ENCODE measurements at places on chromosomes 6 and 20.
A peak's percentile ranks its signal among the peaks of the same experiment; 100 is the strongest.

- DNase-seq, result no peak
These were observed 14.8 kb upstream of the VAPB start for GRCh38 chr20:58374027-58374850.

- no peak for DNase-seq
These were observed 644 bp downstream of the OARD1 start for GRCh38 chr6:41071501-41071922.

DNA sequence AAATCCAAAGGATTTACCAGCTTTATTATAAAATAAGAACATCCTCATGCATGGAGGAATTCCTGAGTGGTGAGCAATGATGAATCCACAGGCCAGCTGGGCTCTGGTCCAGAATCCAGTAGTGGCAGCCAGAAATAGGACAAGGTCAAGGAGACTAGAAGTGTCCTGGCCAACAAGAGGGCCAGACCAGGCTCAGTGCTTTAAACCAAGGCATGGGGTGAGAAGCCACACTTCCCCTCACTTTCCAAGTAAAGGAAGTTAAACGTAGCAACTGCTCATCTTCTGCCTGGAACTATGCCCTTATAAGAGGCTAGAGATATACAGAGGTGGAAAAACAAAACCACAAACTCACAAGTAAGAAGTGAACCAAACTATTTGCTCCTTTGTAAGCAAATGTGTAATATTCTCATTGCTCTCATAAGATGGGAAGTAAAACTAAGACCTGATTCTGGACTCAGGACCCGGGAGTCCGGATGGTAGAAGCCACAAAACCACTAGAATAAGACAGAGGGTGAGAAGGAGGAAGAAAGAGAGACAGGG, 253.2 kb downstream of the UST start:
- DNase-seq, result no peak

- DNase-seq, result no peak
These were observed 485.5 kb downstream of the MMUT start for GRCh38 chr6:48977573-48977972.

DNA sequence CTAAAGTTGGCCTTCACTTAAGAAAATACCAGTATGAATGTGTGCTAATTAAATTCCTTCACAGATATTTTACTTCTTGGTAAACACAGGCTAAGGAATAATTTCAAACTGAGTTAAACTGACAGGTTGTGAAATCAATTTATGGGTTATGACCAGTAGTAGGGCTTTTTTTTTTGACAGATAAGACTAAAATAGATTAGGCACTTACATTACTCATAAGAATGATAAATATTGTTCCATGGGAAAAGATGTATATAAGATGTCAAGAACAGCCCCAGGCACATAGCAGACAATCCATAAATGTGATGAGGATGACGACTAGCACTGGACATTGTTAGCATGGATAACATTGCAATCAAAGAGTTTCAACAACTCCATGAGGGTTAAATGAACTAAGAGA, 22.9 kb downstream of the NT5E start:
- DNase-seq, result no peak

DNA sequence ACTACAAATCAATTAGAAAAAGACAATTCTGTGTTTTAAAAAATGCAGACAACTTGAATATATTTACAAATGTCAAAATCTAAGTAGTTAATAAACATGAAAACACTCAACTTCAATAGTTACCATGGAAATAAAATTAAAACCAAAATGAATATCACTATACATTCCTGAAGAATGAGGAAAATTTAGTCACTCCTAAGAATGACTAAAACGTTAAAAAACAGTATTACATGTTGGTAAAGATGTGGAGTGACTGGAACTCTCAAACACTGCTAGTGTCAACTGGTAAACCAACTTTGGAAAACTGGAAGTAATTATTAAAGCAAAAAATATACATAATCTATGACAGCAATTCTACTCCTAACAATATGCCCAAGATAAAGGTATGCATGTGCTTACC, 36.3 kb downstream of the AHI1 start:
- no peak for DNase-seq

GRCh38 chr20:62860924-62861691, 514 bp downstream of the TCFL5 start:
- peak; percentile 27 for DNase-seq

- no peak for DNase-seq
These were observed 16.5 kb upstream of the MLIP start for GRCh38 chr6:54094786-54095185.

DNA sequence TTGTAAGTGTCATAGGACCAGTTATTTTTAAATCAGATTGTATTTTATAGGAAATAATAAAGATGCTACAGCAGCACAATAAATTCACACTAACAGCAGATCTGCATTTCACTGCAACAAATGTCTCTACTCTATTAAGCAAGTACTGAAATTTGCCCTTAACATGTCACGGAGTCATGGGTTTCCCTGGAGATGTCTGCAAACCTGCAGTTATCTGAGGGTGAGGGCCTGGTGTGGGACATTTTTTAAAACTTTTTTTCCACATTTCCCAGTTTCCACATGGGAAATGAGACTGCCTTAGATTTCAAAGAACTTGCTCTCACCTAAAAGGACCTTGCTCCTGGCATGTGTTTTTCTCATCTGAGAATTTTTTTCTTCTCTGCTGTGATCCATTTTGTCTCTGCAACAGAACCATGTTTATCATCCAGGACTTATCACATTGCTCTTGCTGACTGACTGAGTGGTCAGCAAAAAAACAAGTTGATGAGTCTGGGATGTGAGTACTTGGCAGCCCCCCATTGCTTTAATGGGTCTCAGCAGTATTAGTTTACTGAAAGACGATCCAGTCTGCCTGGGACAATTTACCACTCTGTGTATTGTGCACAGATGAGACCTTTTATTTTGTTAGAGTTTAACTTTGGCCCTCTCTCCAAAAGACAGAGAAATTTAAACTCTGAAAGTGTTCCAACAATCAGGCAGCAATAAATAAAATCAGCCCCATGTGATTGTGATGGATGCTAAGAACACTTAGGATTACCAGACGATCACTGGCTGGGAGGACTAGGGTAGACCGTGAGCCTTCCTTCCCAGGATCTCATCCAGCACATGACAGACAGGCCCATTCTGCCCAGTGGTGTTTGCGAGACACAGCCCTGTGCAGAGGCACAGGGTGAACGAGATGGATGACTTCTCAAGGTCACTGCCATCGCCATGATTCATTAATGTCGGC, 268.8 kb downstream of the BTBD9 start:
- DNase-seq, result no peak

DNA sequence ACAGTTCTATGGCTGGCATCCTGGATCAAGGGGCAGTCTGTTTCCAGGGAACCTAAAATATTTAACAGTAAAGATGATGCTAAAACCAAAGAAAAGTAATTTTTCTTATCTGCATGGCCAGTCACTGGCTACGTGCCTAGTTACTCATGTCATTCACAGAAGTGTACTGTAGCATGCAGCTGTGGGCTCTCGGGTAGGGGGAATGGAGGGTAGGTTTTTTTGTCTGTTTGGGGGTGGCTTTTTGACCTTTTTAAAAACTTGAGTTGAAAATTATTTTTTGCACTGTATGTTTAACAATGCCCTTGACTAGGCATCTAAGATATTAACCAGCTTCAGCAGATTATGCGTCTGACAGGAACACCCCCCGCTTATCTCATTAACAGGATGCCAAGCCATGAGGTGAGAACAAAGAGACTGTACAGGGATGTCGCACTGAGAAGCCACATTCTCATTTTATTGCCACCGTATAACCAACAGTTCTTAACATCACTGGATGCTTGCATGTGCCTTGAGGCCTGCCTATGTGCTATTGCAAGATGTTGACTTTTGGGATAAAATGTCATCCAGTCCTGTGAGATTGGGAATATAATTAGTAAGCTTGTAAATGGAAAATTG, 30.3 kb upstream of the MAPK13 start:
- DNase-seq, result no peak

- no peak for DNase-seq
These were observed 224.9 kb upstream of the SMLR1 start for GRCh38 chr6:130602151-130602770.

GRCh38 chr6:43468240-43468639, 9.1 kb upstream of the TJAP1 start:
- DNase-seq, result no peak

DNA sequence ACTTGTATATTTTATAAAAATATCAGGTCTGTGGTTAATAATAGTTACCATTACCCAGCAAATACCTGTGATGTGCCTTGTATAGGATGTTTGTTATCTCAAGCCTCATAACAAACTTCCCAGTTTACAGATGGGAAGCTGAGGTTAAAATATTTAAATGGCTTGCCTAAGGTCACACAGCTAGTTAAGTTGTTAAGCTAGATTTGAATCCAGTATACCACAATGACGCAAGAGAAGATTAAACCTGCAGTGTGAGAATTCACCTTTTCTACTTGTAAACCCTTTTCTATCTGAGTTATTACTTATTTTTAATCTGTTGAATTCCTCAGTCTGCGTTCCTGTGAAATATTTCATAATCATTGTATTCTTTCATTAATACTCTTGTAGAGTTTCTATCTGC, 4.9 kb downstream of the DSP start:
- DNase-seq, result no peak

DNA sequence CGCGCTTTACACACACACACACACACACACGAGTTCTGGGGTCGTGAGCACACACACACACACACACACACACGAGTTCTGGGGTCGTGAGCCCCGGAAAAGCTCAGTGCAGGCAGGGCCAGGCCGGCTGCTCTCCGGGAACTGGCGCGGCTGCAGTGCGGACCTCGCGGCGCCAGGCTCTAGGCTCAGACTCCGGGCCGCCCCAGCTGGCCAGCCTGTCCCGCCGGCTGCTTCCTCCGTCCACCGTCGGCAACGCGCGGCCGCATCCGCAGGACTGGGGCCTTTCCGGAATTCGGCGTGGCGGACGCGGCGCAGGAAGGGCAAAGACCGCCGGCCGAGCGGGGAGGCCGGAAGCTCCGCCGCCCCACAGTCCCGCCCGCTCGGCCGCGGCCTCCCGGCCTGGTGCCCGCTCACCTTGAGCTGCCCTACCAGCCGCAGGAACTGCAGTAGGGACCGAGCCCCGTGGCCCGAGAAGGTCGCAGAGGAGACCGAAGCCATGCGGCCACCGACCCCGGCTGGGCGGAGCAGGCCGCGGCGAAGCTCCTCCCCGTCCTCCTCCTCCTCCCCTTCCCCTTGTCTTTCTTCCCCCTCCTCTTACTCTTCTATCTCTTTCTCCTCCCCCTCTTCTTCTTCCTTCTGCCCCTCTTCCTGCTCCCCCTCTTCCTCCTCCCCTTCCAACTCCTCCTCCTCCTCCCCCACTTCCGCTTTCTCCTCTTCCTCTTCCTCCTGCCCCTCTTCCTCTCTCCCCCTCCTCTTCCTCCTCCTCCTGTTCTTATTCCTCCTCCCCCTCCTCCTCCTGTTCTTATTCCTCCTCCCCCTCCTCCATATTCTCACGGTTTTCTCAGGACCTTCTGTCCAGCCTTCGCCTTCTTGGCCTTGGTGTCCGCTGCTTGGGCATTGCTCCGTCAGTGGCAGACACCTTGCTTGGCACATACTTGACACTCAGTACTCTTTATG, at the start of gene HDDC2:
Gene HDDC2, minus strand, starts transcription at position 533 of the 957 bp plus-strand sequence. Its CDS starts 35 bp downstream, at position 498.
- DNase-seq, result peak; percentile 57

DNA sequence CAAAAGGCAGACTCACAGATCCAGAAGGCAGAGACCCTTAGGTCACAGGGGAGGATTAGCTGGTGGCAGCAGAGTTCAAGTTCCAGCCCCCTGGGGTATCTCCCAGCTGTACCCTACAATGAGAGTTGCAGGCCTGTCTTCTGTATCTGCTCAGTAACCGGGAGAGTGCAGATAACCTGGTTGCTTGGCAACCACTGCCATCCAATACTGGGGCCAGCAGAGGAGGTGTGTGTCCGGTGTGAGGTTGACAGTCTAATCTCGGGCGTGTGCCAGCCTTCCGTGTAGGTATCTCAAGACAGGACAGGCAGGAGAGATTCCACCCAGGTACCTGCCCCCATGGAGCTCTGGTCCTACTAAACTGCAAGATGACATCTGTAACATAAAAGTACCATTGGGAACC, 56.6 kb upstream of the TBC1D7 start:
- DNase-seq, result no peak

- no peak for DNase-seq
These were observed 1.0 kb downstream of the MRPS26 start for GRCh38 chr20:3046677-3047462.

GRCh38 chr6:158567152-158567551, 7.3 kb downstream of the TMEM181 start:
- no peak for DNase-seq

DNA sequence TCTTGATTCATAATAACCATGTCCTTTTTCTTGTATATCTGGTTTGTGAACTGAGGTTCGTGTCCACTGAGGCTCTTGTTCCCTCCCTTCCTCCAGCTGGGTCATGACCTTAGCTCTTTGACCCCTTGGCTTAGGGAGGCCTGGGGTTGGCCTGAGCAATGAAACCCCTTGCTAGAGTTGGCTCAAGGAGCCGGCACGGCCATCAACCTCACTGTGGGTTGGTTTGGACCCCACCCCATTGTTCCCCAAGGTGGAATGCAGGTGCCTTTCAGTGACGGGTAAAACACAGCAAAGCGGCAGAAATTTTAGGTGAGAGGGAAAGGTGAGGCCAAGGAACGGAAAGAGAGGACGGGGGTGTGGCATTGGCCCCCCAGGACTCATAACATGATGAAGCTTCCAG, 44.5 kb upstream of the PHACTR3 start:
- DNase-seq, result no peak

DNA sequence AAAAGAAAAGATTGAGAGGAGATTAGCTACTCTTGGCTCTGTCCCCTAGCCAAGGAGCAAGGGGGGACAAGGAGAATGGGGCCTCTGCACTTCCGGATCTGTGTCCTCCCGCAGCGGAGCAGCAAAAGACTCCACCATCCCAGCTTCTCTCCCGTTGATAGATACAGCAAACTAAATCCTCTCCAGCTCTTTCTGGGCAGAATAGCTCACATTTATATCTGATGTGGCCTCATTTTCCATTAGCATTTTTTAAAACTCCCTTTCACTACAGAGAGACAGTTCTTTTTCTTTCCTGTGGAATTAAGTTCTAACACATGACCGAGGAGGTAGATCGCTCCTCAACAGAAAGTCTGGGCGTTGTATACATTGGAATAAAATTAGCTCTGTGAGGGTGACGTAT, 260.9 kb upstream of the SOX4 start:
- DNase-seq, result no peak

DNA sequence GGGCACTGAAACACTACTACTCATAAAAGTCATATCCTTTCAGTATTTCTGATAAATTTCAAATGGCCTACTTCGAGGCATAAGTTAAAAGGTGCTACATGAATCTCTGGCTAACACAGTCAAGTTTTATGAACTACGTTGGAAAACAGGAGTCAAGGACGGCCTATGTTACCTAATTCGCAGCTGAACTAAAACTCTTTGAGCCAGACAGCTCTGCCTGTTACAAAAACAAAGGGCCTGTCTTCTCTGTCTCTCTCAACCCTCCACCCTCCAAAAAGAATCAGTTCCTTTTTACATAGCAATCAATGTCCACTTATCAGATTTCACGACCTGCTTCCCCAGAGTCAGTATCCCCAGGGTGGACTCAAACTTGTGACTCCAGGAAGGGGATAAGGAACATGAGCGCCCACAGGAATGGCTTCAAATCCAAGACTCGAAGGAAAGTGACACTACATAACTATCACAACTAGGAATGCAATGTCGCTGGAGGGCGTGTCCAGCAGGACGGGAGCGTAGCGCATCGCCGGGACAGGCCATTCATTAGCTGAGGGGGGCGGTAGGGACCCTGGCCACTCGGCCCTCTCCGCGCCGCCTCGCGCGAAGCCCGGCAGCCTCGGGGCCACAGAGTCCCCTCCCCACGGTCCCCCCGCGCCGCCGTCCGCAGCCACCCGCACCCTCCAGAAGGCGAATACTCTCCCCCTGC, 591 bp downstream of the IBTK start:
- no peak for DNase-seq

GRCh38 chr6:169489563-169490245, 212.1 kb downstream of the WDR27 start:
- DNase-seq, result no peak

Measured in activated T-cell treated with anti-CD3 and anti-CD28 coated beads, Interleukin-2, amount 50 U/mL, for 1 hour (primary cell).